ENCODE measurements at places on chromosomes 11 and 22. TPM values are rescaled to one million over a fixed set of nuclear protein-coding genes. Genes with fewer than 3 reads are reported as not detected.
A peak's percentile ranks its signal among the peaks of the same experiment; 100 is the strongest.

VSIG10L2 gene
- total RNA-seq, result not detected

TRIM49C gene
- total RNA-seq, result not detected

CCDC87 gene
- 0.14 TPM for total RNA-seq

AHNAK gene
- total RNA-seq, result 278 TPM

ACR gene
- total RNA-seq, result not detected

RTN4RL2 gene
- 1.6 TPM for total RNA-seq

SGSM1 gene
- total RNA-seq, result 0.34 TPM

GRCh38 chr11:107830915-107831540 lies 27.6 kb downstream of the SLC35F2 start:
- H3K4me3 ChIP-seq, result no peak overlapping the region
- H3K36me3 ChIP-seq, result peaks cover 2% of the 10 kb centered on the region
- H3K4me1 ChIP-seq, result no peaks in the 10 kb centered on the region
- no peak overlapping the region for H3K27ac ChIP-seq
- DNase-seq, result no peak
- no peaks in the 10 kb centered on the region for H3K27me3 ChIP-seq

DNA sequence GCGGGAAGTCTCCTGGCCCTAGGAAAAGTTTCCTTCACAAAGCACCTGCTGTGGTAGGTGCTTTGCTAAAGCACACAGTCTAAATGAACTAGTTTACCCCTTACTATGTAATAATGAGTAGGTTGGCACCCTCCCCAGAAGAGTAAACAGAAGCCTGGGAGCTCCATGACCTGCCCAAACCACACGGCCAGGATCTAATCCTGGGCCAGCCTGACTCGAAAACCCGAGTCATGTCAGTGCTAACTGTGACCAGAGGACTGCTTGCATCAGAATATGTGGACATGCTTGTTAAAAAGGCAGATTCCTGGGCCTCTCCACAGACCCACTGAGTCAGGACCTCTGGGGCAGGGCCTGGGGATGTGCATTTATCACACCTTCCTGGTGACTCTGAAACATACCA lies 67.7 kb downstream of the PANX1 start:
- no peak overlapping the region for H3K27ac ChIP-seq
- no peaks in the 10 kb centered on the region for H3K4me1 ChIP-seq
- peaks cover 2% of the 10 kb centered on the region for H3K27me3 ChIP-seq
- DNase-seq, result no peak

DNA sequence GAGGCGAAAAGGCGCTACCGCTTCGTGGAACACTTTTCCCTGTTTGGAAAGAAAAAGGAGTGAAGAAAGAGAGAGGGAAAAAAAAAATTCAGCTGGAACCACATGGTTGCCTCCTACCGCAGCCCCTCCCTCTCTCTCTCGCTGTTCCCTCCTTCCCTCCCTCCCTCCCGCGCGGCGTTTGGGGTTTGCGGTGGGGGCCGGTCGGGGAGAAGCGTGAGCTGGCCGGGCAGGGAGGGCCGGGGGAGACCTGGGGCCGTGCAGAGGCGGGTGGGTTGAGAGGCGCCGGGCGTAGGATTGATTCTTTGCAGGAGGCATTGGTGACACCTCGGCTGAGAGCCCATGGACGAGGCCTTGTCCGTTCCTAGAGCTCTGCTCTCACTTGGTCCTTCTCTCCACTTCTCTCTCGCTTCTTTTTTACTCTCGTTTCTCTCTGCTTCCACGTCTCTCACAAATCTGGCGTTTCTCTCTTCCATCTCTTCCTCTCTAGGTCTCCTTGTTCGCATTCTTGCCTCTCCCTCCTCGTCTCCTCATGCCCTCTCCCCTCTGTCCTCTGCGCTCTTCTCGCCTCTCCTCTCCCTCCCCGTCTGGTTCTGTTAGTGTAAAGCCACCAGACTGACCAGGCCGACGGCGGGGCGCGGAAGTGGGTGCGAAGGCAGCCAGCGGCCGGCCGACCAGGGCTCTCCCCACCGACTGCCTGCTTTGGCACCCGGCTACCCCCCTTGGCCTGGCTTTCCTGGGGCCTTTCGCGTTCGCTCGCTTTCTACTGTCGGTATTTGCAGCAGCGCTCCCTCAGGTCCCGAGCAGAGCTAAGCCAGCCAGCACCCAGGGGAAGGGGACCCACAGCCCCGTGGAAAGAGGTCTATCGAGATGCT lies at the start of gene CLMP:
Gene CLMP, minus strand, starts transcription at position 61 of the 872 bp plus-strand sequence. CDS start 308 bp downstream, outside the sequence.
- no peaks in the 10 kb centered on the region for H3K36me3 ChIP-seq
- H3K4me3 ChIP-seq, result peak within 1 kb of the TSS; percentile 77
- peak within 1 kb of the TSS; percentile 42 for H3K27ac ChIP-seq
- H3K4me1 ChIP-seq, result peaks cover 32% of the 10 kb centered on the region

DNA sequence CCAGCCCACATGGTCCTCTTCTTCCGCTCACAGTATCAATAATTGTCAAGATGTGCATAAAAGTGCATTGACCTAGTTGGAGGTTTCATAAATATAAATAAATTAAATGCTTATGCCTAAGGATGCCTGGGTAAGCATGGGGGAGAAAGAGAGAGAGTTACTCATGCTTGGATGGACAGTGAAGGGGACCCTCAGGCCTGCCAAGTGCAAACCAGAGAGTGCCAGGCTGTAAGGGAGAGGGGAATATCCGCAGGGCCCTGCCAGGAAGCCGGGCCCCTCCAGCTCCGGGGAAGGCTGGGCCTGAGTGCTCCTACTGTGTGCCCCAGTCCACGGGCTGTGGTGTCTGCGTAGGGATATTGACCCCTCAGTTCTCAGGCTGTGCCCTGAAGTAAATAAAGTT lies 214.6 kb downstream of the DSCAML1 start:
- peaks cover 5% of the 10 kb centered on the region for H3K27me3 ChIP-seq
- peaks cover 2% of the 10 kb centered on the region for H3K4me1 ChIP-seq
- no peak overlapping the region for H3K27ac ChIP-seq
- no peak overlapping the region for H3K4me3 ChIP-seq
- H3K36me3 ChIP-seq, result no peaks in the 10 kb centered on the region

DNA sequence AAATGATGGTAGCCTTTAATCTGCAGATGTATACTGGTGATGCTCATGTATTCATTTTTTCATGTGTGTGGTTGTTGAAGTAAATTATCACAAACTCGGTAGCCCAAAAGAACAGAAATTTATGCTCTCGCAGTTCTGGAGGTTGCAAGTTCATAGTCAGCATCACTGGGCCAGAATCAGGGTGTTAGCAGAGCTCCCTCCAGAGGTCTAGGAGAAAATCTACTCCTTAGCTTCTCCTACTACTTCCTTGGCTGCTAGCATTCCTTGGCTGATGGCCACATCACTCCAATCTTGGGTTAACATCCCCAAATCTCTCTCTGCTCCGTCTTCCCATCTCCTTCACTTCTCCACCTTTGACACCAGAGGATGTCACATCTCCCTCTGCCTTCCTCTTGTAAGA lies 45.3 kb upstream of the GALNT18 start:
- DNase-seq, result no peak
- no peaks in the 10 kb centered on the region for H3K36me3 ChIP-seq
- H3K27ac ChIP-seq, result no peak overlapping the region
- no peaks in the 10 kb centered on the region for H3K4me1 ChIP-seq

GRCh38 chr22:44143579-44143978 lies 37.1 kb upstream of the PARVG start:
- no peak overlapping the region for H3K4me3 ChIP-seq
- peaks cover 8% of the 10 kb centered on the region for H3K36me3 ChIP-seq
- no peak for DNase-seq
- no peak overlapping the region for H3K27ac ChIP-seq

- H3K27me3 ChIP-seq, result no peaks in the 10 kb centered on the region
- H3K4me3 ChIP-seq, result no peak overlapping the region
- no peaks in the 10 kb centered on the region for H3K4me1 ChIP-seq
- DNase-seq, result peak; percentile 22
- no peak overlapping the region for H3K27ac ChIP-seq
Observed at GRCh38 chr11:104490182-104490581, 326.2 kb upstream of the PDGFD start.

DNA sequence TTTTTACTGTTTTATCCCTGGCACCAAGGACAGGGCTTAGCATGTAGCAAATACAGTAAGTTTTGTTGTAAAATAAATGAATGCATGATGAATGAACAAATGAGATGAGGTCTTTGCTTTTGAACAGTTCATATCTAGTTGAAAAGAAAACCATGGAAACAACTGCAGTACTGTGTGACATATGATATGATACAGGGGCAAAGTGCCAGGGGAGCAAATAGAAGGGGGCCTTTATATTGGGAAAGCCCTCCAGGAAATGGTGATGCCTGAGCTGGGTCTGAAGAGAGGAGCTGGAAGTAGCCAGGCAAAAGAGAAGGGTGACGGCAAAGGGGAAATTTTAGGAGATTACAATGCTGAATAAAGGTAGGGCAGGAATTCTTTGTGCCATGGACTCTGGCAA lies 63.8 kb upstream of the UCP3 start:
- peaks cover 30% of the 10 kb centered on the region for H3K36me3 ChIP-seq
- DNase-seq, result no peak
- no peaks in the 10 kb centered on the region for H3K27me3 ChIP-seq
- no peak overlapping the region for H3K4me3 ChIP-seq
- peaks cover 2% of the 10 kb centered on the region for H3K4me1 ChIP-seq

GRCh38 chr22:50727678-50728522 lies 10.1 kb upstream of the ACR start:
- H3K4me3 ChIP-seq, result no peak overlapping the region
- DNase-seq, result peak; percentile 24
- peak overlapping the region; percentile 56 for H3K27ac ChIP-seq
- peaks cover 1% of the 10 kb centered on the region for H3K4me1 ChIP-seq

- no peak overlapping the region for H3K27ac ChIP-seq
- no peak for DNase-seq
- no peaks in the 10 kb centered on the region for H3K36me3 ChIP-seq
- no peaks in the 10 kb centered on the region for H3K4me1 ChIP-seq
- H3K4me3 ChIP-seq, result no peak overlapping the region
Observed at GRCh38 chr11:93213622-93214021, 15.8 kb upstream of the SLC36A4 start.

DNA sequence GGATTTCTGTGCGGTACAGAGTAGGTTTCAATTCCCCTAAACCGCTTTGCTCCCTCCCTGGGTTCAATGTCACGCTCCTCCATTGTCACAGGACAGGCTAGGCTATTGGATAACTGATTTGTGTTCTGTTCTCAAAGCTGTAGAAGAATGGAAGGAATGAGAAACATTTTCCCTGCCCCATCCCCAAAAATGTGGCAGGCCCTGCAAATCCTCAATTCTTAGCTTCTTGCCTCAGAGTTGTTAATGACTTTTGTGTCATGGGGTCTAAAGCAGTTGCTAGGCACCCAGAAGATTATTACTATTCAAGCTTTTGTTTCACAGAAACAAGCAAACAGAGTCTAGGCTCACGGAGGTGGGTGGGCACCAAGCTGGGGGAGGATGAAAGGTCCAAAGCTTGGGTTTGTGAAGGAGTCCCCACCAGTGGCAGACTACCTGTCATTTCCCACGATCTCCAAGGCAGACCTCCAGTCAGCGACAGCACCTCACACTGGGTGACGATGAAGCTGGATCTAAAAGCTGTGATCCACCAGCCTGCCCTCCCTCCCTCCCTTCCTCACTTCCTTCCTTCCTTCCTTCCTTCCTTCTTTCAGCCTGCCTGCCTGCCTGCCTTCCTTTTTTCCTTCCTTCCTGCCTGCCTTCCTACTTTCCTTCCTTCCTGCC lies 1080.2 kb downstream of the OPCML start:
- no peaks in the 10 kb centered on the region for H3K4me1 ChIP-seq
- no peak overlapping the region for H3K27ac ChIP-seq
- H3K4me3 ChIP-seq, result no peak overlapping the region
- no peak for DNase-seq

DNA sequence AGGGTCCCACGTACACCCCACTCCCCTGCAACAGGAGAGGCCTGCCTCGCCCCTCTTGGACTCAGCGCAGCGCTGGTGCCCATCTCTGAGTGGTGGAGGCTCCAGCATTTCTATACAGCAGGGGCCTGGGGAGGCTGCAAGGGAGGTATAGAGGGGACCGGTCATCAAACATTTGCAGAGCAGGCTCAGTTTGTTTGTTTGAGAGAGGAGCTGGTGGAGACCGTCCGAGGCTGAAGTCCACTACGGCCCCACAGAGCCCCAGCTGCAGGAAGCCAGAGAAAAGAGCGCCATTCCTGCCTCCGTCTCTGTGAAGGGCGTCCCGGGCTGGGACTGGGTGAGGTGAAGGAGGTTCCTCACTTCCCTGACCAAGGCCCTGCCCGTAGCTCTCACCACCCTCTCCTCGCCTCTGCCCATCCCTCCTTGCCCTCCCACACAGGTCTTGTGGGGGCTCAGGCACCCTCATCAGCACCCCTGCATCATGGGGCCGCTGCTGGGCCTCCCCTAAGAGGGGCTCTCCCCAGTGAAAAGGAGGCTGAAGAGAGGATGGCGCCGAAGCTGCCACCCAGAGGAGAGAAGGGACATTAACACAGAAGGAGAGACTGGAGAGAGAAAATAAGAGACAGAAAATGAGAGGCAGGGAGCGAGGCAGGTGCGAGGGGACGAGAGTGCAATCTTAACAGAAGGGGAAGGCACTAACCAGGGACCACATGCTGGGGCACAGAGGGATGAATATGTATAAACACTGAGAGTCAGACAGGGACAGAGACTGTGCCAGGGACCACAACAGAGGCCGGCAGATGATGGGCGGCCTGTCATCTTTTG lies 24.5 kb downstream of the RPUSD4 start:
- peaks cover 1% of the 10 kb centered on the region for H3K36me3 ChIP-seq
- no peak overlapping the region for H3K4me3 ChIP-seq
- H3K27ac ChIP-seq, result no peak overlapping the region
- peaks cover 8% of the 10 kb centered on the region for H3K4me1 ChIP-seq
- H3K27me3 ChIP-seq, result no peaks in the 10 kb centered on the region

DNA sequence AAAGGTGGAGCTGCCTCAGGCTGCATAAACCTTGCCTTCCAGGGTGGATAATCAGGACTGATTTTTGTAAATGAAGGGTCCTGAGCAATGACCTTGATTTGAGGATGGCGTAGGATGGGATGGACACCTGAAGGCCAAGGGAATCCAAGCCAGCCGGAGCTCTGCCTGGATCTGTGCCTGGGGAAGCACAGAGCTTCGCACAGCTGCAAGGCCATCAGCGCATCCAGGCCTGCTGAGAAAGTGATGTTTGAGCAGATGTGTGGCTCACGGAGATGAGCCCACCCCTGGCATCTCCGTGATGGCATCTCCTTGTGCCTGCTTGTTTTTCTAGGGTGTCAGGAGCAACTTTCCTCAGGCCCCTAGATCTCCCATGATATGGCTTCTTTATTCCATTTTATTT lies 23.3 kb downstream of the FAM83F start:
- H3K27me3 ChIP-seq, result peaks cover 4% of the 10 kb centered on the region
- no peak overlapping the region for H3K4me3 ChIP-seq
- no peaks in the 10 kb centered on the region for H3K36me3 ChIP-seq
- H3K4me1 ChIP-seq, result peaks cover 6% of the 10 kb centered on the region
- no peak for DNase-seq

DNA sequence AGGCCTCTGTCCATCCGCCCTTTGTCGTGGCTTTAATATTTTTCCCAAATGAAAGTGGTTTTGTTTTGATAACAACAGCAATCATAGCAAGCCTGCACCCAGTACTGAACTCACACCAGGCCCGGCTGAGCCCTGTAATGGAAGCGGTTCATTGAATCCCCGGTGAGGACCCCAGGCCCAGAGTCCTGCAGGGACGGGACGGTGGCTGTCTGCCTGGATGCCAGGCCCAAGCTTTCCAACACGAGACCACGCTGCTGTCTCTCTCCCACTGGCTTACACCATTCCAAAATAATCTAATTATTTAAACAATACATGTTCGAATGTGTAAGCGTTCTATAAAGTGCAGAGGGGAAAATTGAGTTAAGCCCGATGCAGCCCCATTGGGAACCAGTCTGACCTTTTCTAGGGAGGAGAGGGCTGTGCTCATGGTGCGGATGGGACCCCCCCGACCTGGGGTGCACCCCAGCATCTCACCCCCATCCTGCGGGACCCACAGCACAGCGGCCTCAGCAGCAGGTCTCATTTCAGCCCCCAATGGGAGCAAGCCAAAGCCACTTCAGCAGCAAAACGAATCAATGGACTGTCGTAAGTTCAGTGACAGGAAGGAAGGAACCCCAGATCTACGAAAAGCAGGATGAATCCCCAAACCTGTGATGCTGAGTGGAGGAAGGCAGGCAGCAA lies 1046.9 kb downstream of the BRD1 start:
- no peaks in the 10 kb centered on the region for H3K27me3 ChIP-seq
- DNase-seq, result no peak
- no peaks in the 10 kb centered on the region for H3K36me3 ChIP-seq
- H3K4me3 ChIP-seq, result no peak overlapping the region
